ENCODE measurements at places on chromosomes 16 and 17.
A peak's percentile ranks its signal among the peaks of the same experiment; 100 is the strongest.

DNA sequence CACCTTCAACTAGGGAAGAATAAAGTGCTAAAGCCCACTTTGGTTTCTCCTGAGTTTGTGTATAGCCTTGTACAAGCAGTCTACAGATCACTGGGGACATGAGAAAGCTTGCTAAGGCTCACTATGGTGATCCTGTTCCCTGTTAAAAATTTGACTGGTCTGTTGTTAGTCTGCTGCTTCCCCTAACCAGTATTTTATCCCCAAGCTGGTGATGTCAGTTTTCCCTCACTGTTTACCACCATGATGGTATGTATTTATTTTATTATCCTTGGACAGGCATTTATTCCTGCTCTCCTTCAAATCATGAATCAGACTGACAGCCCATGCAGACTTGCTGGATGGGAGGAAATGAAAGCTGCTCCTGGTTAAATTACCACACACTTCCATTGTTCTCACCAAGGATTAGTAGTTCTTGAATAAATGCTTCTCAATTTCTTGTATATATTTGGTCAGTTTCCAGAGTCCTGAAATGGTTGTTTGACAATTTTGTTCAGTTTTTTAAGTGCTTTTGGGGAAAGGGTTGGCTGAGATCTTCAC, 99.6 kb downstream of the CA4 start:
- peaks cover 10% of the 10 kb centered on the region for H3K36me3 ChIP-seq
- DNase-seq: no peak
- H3K27me3 ChIP-seq: no peaks in the 10 kb centered on the region
- no peak overlapping the region for H3K27ac ChIP-seq
- H3K4me1 ChIP-seq: no peaks in the 10 kb centered on the region

- H3K4me1 ChIP-seq: peaks cover 44% of the 10 kb centered on the region
- no peak overlapping the region for H3K4me3 ChIP-seq
- no peak overlapping the region for H3K27ac ChIP-seq
- peaks cover 32% of the 10 kb centered on the region for H3K36me3 ChIP-seq
These were observed 18.3 kb downstream of the IL4R start for GRCh38 chr16:27332105-27332504.

DNA sequence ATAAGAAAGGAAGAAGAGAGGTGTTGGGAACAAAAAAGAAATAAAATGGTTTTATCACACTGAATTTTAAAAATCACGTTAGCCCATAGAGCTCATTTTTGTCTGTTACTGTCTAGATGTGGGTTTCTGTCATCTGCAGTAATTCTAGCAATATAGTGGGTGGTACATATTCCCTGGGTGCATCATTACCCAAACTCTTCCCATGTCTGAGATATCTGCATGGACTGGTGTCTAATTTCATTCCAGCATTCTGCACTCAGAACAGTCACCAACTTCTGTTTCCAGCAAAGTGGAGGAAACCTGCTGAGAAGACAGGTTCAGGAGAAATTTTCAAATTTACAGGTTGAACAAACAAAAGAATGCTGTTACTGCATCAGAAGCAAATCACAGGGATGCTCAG, 263.8 kb downstream of the CDH11 start:
- H3K4me1 ChIP-seq: no peaks in the 10 kb centered on the region
- H3K27me3 ChIP-seq: no peaks in the 10 kb centered on the region
- H3K4me3 ChIP-seq: no peak overlapping the region

DNA sequence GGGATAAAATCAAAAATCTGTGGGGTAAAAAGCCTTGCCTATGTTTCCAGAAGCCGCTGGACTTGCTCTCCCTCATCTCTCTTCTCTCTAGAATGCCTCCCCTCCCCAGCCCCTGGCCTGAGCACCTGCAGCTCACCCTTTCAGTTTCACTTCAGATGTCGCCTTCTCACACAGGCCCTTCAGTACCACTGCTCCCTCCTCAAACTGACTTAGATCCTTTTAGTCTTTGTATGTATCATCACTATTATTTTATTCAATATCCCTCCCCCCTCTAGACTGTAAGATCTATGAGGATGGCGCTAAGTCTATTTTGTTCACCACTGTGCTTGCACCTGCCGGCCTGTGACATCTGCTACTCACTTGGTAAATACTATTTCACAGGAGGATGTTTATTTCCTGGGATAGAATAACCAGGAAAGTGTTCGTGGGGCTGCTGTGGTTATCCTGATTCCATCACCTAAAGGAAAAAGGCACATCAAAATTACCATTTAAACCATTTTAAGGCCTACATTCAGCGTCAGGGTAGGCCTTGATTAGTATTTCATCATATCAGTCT, 122.3 kb downstream of the MRTFB start:
- H3K36me3 ChIP-seq: no peaks in the 10 kb centered on the region
- H3K4me3 ChIP-seq: peak overlapping the region; percentile 58
- no peaks in the 10 kb centered on the region for H3K27me3 ChIP-seq
- no peak for DNase-seq

- H3K4me1 ChIP-seq: no peaks in the 10 kb centered on the region
- H3K27me3 ChIP-seq: peaks cover 38% of the 10 kb centered on the region
- H3K36me3 ChIP-seq: peaks cover 2% of the 10 kb centered on the region
- no peak for DNase-seq
- H3K4me3 ChIP-seq: no peak overlapping the region
These were observed 852 bp downstream of the ZNF469 start for GRCh38 chr16:88383401-88384221.

Data from central memory CD8-positive, alpha-beta T cell (primary cell).